ENCODE measurements at places on chromosomes 1 and 21.
A peak's percentile ranks its signal among the peaks of the same experiment; 100 is the strongest.

DNA sequence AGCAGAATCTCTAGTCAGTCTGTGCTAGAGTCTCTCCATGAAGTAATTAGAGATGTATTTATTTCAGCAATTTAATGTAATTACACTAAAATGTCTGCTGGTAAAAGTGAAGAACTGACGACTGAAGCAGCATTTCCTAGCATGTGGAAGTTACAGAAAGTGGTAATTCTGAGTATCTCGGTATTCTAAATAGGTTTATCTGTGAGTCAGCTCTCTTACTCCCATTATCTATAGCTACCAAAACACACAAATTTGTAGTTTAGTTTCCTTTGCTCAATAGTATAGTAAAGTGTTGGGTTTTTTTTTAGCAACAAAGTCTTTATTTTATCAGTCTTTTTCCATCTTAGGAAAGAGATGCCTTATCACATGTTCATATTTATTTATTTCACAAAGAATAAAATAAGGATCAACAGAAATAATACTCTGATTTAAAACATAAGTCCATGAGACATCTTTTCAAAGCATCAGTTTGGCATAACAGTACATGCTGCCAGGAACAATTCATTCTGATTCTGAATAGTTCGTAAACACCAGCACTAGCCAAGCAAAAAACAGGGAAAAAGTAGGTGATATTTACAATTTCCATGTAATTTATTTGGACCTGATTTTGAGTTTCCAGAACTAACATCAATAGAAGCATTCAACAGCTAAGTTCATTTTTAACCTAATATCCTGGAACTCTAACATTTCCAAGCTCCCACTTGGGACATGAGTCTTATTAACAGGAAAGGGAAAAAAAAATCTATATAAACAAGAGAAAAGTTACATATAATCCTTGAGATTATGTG, 76.3 kb downstream of the KCNT2 start:
- no peak for DNase-seq

DNA sequence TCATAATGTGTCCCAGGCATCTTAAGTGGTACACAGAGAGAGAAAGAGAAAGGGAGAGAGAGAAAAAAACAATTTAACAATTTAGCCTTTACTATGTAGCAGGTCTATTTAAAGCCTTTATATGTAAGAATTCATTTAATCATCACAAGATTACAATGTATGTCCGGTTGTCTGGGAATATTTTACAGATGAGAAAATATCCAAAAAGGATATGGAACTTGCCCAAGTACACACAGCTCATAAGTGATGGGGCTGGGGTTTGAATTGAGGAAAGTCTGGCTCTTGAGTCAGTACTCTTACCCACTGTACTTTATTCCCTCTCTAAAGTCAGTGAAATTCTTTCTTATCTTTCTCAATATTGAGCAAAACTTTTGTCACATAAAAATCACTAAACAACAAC, 104.6 kb downstream of the LYPLAL1 start:
- DNase-seq, result no peak

- no peak for DNase-seq
Observed at GRCh38 chr1:239593527-239593926, 207.2 kb downstream of the CHRM3 start.

DNA sequence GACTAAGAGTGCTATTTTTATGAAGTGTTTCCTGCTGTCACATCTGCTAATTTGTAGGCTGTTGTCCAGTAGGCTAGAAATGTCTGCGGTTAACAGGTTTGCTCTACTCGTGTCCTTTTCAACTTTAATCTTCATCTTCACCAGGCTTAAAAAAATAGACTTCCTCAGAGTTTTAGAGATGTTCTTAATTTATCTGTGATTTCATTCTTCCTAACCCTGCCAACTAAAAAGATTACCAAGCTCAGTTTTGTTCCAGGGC, 66.8 kb downstream of the SASS6 start:
- DNase-seq, result no peak

DNA sequence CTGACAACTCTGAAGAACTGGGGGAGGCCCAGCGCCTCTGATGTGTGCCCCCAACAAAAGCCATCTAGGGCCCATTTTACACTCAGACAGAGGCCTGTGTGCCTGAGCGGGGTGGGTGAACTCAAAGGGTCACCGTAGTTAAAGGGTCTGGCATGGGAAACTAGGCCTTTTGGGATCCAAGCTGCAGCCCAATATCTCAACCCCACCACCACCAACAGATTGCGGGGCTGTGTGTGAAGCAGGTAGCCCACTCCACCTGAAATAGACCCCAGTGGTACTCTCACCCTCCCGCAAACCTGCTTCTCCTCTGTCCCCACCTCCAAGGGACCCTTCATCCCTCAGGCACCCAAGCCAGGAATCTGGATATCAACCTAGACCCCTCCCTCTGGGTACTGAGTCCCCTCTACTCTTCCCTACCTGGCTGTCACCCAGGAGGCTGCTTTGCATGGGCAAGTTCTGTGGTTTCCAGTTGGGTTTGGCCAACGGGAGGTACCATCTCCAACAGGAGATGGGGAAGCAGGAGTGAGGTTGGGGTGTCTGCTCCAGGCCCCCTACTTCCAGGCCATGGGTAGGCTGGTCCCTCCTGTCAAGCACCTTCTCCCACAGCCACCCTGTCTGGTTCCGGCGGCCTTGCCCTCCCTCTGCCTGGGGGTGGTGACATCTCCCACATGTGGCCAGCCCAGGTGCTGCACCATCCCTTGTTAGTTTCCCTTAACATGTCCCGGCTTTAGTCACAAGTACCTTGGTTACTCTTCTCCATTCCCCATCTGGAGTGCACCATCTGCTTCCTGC, 35.2 kb upstream of the LRP8 start:
- no peak for DNase-seq

- DNase-seq, result no peak
Observed at GRCh38 chr1:84621553-84621952, 47.3 kb upstream of the CTBS start.

DNA sequence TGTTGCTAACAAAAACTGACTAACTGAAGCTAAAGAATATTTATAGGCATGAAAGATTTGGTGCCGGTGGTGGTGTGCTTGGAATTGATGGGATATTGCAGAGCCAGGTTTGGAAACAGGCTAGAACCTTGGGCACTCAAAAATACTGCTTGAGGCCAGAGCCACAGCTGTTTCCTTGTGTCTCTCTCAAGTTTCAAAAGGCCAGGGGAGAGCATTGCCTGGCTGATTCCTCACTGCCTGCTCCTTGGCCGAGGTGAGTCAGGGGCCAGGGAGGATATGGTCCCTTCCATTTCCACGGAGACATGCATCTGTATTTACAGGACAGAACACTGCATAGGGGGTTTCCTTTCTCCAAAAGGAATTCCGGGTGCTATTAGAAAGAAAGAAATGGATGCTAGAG, 36.1 kb upstream of the IVNS1ABP start:
- DNase-seq, result no peak

DNA sequence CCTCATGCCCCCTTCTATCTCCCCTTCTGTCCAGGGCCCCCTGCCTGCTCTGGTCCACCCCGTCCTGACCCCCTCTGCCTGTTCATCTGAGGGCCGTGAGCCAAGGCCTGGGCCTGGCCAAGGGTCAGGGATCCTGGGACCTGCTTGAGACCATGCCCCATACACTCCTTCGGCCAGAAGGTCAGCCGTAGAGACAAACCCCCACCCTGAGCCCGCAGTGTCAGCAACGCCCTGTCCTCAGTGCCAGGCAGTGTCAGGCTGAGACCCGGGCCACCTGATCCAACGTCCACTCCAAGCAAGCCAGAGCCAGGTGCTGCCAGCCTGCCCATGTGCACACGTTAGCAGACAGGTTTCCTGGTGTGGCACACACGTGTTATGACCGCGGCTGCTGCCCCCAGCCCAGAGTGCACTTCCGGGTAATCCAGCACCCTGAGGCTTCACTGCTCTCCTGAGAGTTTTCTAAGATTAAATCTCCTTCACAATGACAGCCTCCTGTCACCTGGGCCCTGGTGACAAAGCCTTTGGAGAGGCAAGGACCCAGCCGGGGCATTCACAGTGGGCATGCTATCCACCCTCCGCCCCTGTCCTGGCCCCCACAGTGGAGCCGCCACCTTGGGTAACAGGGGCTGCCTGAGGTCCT, 10.1 kb upstream of the SAMD11 start:
- peak; percentile 4 for DNase-seq

GRCh38 chr1:172653015-172653709, 5.7 kb upstream of the FASLG start:
- DNase-seq, result no peak

DNA sequence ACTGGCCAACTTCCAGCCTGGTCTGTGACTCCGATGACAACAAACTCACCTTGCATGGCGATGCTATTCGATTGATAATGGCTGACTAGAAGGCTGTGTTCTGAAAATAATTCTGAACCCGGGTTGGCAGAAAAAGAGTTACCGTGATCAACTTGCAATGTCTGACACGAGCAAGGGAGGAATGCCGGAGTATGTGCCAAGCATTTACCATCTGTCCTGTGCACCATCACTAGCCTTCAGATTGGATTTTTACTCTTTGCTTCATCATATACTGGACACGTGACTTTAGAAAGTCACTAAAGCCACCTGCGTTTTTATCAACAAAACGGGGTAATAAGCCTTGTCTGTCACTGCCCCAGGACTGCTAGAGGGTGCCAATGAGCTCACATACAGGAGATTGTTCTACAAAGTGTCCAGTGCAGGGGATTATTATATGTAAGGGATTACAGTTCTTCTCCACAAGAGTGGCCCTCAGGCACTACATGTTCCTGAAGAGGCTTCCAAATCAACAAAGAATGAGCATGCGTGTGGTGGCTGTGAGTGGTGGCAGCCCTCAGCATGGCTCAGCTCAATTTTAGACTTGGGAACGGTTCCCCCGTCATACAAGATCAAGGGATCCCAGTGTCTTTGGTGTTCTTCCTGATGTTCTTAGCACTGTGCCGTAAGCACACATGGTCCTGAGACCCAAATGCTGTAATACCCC, 35.8 kb downstream of the SSBP3 start:
- DNase-seq, result no peak

All from T-helper 2 cell (primary cell).